ENCODE measurements at places on chromosomes 11 and 22.

DNA sequence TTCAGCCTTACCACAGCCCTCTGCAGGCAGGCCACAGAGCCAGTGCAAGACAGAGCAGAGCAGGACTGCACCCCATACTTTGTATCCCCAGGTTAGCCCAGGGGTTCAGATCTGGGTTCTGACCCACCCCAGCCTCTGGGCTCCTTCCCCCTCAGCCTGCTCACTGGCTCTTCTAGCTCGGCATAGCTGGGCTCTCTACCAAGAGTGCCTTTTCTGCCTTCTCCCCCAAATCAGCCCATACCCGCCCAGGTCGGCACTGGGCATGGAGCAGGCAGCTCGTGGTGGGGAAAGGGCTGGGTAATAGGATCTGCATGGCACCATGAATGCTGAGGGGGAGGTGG is 8.3 kb downstream of the RELT start:
- no peak for DNase-seq

DNA sequence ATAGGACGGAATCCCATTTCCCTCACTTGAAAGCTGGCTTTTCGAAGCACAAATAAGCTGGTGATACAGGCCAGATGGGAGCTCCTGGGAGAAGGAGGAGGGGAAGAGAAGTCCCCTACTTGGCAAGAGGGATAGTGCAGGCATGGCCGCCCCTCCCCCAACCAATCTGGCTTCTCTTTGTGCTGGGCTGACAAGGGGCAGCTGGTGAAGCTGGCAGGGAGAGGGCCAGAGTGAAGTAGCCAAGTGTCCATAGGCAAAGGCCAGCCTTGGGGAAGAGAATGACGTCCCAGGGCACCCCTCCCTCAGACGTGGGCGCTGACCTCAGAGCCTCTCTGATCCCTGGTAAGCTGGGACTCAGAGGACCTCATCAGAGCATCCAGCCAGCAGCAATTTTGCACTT is 78.7 kb upstream of the GRAMD1B start:
- peak; percentile 32 for DNase-seq

DNA sequence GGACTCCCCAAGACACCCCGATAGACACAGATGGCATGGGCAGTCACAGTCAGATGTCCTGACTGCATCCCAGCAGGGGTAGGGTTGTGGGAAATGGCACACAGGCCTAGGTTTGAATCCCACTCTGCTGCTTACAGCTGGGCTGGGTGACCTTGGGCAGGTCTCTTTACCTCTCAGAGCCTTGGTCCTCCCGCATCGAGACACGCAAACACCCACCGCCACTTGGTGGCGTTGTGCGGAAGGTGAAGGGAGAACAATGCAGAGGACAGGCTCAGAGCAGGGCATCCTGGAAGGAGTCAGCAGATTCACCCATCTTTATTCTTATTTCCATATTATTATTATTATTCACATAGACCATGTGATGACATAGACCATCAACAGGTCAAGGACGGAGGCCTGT is 140.5 kb downstream of the MIAT start:
- DNase-seq = no peak

DNA sequence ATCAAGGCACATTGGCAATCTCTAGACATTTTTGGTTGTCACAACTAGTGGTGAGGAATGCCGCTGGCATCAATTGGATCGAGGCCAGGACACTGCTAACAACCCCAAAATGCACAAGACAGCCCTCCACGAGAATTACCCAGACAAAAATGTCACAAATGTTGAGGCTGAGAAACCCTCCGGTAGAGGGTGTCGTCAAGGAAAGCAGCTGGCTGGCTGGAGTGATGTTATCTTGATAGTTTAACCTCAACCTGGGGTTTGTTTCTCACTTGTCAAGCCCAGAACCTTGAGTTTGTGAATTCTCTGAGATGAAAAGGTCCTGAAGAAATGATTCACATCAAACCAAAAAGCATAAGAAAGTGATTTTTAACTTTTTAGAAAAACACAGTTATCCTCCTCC is 21.1 kb upstream of the TMPRSS13 start:
- DNase-seq = no peak

DNA sequence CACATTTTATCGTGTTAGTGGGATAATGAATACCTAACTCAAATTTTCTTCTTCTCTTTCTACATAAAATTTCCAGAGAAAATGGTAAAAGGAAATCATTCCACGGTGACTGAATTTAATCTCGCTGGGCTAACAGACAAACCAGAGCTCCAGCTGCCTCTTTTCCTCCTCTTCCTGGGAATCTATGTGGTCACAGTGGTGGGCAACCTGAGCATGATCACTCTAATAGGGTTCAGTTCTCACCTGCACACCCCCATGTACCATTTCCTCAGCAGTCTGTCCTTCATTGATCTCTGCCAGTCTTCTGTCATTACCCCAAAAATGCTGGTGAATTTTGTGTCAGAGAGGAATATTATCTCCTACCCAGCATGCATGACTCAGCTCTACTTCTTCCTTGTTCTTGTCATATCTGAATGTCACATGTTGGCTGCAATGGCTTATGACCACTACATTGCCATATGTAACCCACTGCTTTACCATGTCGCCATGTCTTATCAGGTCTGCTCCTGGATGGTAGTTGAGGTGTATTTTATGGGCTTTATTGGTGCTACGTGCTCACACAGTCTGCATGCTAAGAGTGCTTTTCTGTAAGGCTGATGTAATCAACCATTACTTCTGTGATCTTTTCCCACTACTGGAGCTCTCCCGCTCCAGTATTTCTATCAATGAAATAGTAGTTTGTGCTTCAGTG is 24.1 kb downstream of the OR10D3 start:
- no peak for DNase-seq
